ENCODE measurements at places on chromosomes 11 and 22.

GRCh38 chr22:37401401-37402183 lies 25.7 kb downstream of the ELFN2 start:
- peak; percentile 63 for DNase-seq

GRCh38 chr11:95907476-95907875 lies 16.4 kb downstream of the MTMR2 start:
- DNase-seq, result no peak

DNA sequence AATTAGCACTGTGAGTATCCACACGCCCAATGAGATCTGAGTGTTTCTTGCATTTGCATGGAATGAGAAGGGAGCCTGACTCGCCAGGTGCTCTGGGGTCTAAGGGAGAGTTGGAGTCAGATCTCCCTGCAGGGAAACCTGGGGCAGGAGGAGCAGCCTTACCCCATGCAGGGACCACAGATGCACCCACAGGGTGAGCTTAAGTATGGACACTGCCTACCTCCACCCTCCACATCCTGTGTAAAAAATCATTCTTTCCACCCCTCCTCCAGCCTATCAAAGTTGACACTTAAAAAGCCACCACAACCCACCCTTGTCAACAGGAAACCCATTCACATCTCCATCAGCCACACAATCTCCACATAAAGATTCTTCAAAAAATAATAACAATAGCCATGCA lies 67.0 kb upstream of the IGLL5 start:
- DNase-seq, result no peak

- no peak for DNase-seq
Measured at GRCh38 chr11:36619502-36619901, 21.5 kb upstream of the RAG2 start.

GRCh38 chr11:12755510-12756453 lies 81.6 kb downstream of the TEAD1 start:
- DNase-seq, result peak; percentile 61

GRCh38 chr11:128821556-128821955 lies 45.5 kb downstream of the KCNJ1 start:
- DNase-seq, result no peak

GRCh38 chr11:81033779-81034540 lies 1593.1 kb upstream of the TENM4 start:
- no peak for DNase-seq

DNA sequence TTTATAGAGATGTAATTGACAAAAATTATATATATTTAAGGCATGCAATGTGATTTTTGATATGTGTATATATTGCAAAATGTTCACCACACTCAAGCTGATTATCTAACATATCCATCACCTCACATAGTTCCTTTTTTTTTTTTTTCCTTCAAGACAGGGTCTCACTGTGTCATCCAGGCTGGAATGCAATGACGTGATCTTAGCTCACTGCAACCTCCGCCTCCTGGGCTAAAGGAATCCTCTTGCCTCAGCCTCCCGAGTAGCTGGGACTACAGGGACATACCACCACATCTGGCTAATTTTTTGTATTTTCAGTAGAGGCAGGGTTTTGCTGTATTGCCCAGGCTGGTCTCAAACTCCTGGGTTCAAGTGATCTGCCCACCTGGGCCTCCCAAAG lies 65.1 kb upstream of the SLC35C1 start:
- no peak for DNase-seq

DNA sequence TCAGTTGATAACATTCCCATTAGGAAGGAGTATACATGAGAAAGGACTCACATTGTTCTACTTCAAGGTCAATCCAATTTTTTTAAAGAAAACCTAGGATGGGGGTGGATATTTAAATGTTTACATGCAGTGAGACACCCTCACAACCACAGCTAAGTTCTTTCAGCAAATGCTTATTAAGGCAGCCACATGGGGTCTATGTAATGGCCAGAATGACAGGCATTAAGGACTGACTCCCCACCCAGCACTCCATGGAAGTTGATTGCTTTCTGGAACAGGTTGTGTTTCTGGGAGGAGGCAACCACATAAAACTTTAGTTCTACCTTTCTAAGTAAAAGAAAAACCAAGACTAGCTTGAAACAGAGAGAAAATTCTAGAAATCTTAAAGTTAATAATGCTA lies 662.0 kb upstream of the CCDC90B start:
- DNase-seq, result no peak

DNA sequence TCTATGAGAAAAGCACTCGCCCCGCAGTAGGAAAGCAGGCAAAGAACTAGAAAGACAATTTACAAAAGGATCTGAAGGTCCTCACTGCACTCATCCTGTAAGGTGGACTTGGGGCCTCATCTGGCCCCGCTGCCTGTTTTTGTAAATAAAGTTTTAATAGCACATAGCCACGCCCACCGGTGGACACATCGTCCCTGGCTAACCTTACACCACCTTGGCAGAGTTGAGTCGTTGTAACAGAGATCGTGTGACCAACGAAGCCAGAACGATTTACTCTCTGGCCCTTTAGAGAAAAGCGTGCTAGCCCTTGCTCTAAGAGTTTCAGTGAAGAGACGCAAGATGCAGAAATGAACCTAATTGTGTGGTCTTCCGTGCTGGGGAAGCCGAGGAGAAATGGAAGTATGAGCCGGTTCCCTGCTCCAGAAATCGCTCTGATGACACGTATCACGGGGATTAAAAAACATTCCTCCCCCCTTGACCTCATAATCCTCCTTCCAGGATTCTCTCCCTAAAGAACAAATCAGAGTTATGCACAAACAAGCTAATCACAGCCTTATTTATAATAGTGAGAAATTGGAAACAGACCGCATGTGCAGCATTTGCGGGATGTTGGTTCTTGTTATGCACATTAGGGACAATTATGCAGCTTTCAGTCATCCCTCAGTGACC lies 80.1 kb downstream of the CDKN1C start:
- DNase-seq, result peak; percentile 67

DNA sequence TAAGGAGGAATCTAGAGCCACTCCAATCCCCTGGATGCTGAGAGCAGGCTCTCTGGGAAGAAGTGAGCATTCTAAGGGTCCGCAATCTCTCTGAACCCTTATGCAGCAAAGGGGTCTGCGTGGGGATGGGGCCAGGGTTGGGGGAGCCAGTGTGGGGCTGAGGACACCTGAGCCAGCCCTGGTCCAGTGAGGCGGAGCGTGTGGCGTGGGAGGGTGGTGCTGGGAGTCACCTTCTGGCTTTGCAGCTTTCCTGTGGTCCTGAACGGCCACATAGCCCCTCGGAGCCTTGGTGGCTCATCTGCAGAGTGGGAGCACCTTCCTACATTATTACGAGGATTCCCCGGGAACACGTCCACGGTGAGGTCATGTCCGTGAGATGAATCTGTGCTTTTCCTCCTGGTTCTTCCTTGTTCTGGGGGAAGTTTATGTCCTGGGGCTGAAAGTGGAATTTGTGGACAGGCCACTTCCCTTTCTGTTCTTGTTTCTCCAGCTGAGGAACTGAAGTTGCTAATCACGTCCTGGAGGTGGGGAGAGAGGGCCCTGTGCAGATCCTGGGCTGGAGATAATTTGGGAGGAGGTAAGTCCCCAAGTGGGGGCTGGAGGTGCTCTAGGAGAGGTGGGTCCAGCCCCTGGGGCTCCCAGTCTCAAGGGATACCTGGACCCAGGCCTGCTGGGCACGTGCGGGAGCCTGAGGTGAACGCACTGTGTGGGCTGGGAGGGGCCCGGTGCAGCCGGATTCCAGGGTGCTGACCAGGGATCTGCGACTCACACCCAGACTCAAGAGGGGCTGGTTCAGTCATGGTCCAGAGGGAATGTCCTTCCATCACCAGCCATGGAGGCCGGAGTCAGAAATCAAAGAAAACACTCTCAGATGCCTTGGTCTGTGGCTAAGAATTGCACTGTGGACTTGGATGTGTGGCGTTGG lies 6.1 kb downstream of the MRGPRE start:
- DNase-seq, result no peak

GRCh38 chr11:46498179-46498578 lies 95.6 kb downstream of the AMBRA1 start:
- no peak for DNase-seq

DNA sequence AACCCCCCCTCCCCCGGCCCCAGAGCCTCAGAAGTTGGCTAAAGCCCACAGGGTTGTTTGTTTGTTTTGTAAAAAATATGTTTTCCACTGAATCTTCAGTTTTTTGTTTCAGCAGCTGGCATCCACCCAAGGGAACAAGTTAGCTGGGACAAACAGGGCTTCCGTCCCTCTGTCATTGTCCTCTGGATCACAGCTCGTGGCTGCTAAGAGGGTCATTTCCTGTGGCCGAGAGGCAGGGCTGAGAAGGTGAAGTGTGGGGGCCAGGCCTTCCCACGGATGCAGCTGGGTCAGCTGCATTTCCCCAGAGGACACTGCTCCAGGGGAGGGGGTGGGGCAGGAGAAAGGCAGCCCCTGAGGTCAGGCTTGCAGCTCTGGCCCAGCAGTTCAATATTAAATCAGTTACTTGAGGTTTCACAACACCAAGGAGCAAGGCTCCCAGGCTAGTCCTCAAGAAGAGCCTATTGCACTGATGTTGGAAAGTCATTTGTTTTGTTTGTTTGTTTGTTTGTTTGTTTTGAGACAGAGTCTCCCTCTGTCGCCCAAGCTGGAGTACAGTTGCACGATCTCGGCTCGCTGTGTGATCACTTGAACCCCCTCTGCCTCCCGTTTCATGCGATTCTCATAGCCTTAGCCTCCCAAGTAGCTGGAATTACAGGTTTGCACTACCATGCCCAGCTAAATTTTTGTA lies 34.4 kb upstream of the SMTN start:
- no peak for DNase-seq

DNA sequence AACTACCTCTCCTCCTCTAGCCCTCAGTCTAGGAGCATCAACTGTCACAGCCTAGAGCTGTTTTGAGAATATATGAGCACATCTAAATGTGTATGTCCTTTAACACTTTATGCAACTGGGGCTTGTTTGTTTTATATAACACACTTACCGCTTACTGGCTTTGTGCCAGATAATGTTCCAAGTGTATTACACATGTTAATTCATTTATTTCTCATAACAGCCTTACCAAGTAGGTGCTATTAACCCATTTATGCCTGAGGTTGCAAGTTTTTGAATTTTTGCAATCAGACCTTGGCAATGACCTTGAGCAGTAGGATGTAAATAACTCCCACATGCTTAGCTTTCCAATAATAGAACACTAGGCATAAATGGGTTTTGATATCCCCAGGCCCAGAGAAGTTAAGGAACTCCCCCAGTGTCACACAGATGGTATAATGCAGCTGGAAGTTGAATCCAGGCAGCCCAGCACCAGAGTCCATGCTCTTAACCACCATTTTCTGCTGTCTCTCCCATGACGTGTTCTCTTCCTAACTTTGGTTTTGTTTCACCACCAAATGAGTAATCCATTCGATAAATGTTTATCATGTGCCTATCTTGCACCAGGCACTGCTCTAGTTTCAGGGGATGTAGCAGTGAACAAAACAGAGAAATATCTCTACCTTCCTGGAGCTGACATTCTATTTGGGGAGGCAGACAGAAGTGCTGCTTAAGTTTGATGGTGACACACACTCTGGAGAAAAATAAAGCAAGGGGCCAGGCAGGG lies 23.1 kb downstream of the PRDM11 start:
- DNase-seq, result no peak

DNA sequence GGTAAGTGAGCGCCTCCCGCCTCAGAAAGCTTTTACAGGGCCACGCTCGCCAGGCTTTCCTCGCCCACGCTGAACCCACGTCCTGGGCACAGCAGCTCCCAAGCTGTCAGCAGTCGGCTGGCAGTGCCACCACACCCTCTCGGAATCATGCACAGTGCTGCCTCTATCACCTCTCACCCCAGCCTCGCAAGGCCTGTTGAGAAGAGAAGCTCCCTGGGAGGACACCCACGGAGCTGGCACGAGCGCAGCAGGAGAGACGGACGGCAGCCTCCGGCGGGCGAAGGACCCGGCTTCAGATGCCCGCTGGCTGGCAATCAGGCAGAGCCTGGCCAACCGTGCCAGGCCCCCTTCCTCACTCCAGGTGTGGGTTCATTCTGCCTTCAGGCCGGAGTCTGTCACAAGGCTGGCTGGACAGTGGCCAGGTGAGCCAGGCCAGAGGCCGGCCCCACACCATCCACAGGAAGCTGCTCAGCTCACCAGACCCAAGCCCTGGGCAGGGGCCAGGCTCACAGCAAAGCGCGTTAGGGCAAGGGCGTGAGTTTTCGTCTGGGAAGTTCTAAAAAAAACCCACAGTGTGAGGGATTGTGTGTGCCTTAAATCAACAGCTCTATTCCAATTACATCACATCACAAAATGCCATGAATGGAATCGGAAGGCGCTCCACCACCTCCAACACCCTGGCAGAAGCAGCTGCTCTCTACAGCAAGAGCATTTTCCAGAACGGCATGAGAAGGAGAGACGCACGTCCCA lies 33.2 kb downstream of the TOLLIP start:
- no peak for DNase-seq

GRCh38 chr22:30205281-30206115 lies 41.1 kb downstream of the LIF start:
- peak; percentile 22 for DNase-seq

GRCh38 chr11:32148895-32149294 lies 58.0 kb downstream of the RCN1 start:
- no peak for DNase-seq

GRCh38 chr11:76599041-76600013 lies 71.2 kb downstream of the LRRC32 start:
- no peak for DNase-seq

- DNase-seq, result no peak
Measured at GRCh38 chr11:61092280-61092766, 10.0 kb upstream of the CD5 start.

- no peak for DNase-seq
Measured at GRCh38 chr11:11531131-11531908, 90.5 kb downstream of the GALNT18 start.

GRCh38 chr22:17451316-17451715 lies 82.1 kb downstream of the CECR2 start:
- DNase-seq, result no peak

- DNase-seq, result peak; percentile 60
Measured at GRCh38 chr11:17014833-17015626, 816 bp upstream of the PLEKHA7 start.

GRCh38 chr11:76410851-76411357 lies 29.8 kb downstream of the GVQW3 start:
- peak; percentile 81 for DNase-seq

- DNase-seq, result no peak
Measured at GRCh38 chr11:4118107-4118506, 23.5 kb downstream of the RRM1 start.

DNA sequence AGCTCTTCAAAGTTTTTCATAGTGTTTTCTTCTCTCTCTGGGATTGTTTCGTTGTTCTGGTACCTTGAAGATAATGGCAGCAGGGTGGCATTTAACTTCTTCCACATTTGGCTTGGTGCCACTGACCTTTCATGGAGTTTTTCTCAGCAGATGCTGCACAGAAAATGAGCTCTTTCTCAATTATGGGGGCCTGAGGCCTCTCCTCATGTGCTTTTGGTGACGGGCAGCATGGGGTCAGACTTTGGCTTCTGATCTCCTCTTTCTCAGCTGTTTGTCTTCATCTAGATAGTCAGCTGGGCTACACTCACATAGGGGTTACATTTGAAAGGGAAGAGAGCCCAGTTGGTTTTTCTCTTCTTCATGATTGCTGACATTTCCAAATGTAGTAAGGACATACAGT lies 76.3 kb downstream of the FAT3 start:
- no peak for DNase-seq

GRCh38 chr22:47111626-47112581 lies 349.5 kb downstream of the TBC1D22A start:
- DNase-seq, result no peak

- no peak for DNase-seq
Measured at GRCh38 chr22:18005201-18005926, 19.0 kb downstream of the MICAL3 start.

- DNase-seq, result no peak
Measured at GRCh38 chr22:20881231-20881630, 22.4 kb downstream of the SNAP29 start.

- DNase-seq, result no peak
Measured at GRCh38 chr11:90171359-90171758, 36.9 kb downstream of the NAALAD2 start.

- DNase-seq, result no peak
Measured at GRCh38 chr22:21714059-21714770, 21.4 kb downstream of the YPEL1 start.

Measured in WERI-Rb-1 (cell line).